Activated T-cell treated with anti-CD3 and anti-CD28 coated beads, Interleukin-2, amount 50 U/mL, for 24 hours (primary cell): ENCODE measurements at places on chromosomes 3 and 15.

DNA sequence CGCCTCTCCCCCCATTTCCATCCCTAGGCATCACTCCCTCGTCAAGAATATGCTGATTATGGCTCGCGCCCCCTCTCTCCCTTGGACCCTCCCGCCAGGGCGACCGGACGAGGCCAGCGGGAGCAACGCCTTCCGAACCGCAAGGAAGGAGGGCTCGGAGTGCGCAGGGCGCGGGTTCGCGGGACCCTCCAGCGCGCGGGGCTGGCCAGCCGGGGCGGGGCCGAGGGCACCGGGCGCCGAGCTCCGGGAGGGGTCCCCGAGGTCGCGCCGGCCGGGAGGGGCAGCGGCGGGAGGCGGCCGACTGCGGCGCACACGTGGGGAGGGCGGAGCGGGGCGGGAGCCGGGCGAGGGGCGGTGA, 483 bp downstream of the EHD4 start:
- no peak for DNase-seq

GRCh38 chr3:169787120-169787519, 13.9 kb downstream of the MYNN start:
- no peak for DNase-seq

DNA sequence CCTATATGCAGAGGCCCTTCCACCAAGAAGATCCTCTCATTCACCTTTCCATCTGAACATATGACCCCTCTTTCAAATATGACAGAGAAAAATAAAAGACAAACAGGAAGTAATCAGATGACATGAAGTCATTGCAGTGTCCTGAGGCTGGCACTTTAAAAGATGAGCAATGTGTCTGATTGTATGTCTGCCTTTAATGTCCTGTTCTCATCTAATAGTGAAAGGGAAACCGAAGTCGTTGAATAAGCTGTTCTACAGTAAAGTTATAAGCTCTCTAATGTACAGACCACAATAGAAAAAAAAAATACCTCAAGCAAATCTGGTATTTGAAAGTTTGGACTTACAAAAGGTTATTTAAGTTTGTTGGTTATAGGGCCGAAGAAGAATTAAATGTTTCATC, 243.0 kb downstream of the CLSTN2 start:
- DNase-seq: no peak

GRCh38 chr3:51967384-51968169, at the start of gene PCBP4:
PCBP4 (minus strand) TSS chr3:51967454; CDS start chr3:51961240, 6,214 bp downstream.
- DNase-seq: peak; percentile 70

GRCh38 chr15:54979964-54980363, 216.8 kb downstream of the RSL24D1 start:
- no peak for DNase-seq

GRCh38 chr3:152620395-152620794, 214.5 kb upstream of the P2RY1 start:
- no peak for DNase-seq

- DNase-seq: no peak
Measured at GRCh38 chr15:66735909-66736305, 33.9 kb downstream of the SMAD6 start.

DNA sequence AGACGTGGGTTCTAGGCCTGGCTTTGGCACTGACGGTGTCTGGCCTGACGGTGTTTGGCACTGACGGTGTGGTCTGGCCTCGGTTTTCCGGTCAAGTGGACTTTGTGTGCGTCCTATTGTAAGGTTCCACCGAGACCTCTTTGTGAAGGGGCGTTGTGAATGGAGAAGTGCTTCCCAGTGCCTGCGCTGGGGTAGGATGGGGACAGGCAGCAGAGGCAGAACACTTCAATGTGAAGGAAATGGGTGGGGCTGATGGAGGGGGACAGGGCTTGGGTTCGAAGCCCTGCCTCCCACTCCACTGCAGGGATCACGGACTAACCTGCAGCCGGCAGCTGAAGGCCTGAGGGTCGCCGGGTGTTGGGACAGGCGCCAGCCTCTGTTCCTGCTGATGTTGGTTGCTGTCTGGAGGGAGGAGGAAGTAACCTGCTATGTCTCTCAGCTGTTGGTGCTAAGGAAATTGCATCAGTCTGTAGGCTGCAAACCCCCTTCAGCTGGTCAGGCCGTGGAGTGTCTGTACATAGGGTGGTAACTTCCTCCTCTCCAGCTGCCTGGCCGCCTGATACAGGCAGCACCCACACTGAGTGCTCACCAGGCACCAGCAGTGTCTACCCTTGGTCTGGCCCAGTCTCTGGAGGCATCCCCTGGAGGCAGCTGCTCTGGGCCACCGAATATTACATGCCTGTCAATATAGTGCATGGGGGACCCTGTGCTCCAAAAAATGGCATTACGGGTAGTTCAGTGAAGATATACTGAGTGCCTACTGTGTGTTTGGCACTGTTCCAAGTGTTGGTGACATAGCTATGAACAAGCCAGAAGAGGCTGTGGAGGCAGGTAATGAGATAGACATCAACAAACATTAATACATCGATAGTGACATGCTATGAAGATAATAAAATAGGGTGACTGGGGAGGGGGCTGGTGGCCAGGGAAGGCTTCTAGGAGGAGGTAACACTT, 1.1 kb downstream of the TM6SF1 start:
- peak; percentile 43 for DNase-seq

GRCh38 chr3:46168583-46169345, 39.3 kb downstream of the CCR1 start:
- no peak for DNase-seq

- DNase-seq: no peak
Measured at GRCh38 chr15:63044645-63045464, 2.3 kb downstream of the TPM1 start.

DNA sequence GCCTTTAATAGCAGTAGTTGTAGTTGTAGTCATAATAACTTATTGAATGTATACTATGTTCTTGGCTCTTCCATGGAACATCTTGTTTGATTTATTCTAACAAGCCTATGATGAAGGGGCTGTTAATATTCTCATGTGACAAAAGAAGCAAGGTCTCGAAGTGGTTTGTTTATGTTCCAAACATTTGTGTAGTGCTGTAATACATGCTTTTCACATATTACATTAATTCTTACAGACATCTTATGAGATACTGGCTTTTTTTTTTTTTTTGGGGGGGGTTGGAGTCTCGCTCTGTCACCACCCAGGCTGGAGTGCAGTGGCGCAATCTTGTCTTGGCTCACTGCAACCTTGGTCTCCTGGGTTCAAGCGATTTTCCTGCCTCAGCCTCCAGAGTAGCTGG, 252.3 kb downstream of the PTPRG start:
- no peak for DNase-seq

DNA sequence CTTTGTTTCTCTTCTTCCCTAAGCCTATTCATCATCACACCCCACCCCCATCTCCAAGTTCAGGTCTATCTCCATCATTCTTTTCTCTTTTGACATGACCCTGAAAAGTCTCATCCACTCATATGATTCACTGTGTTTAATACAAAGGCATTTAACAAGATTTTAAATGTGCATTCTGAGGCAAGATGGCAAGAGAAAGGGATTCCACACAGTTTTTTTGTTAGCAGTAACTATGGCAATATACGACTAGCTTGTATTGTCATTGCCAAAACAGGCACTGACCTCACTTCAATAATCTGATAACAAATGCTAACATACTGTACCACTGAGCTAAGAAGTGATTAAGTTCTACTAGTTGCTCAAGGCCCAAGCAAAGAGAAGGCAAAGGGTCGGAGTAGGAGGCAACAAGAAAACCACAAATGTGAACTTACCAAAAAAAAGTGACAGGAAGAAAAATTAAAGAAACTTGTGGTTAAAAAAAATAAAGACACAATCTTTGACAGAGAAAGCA, 53.2 kb downstream of the FBN1 start:
- DNase-seq: no peak

GRCh38 chr15:80010131-80010673, 39.2 kb upstream of the BCL2A1 start:
- DNase-seq: no peak

DNA sequence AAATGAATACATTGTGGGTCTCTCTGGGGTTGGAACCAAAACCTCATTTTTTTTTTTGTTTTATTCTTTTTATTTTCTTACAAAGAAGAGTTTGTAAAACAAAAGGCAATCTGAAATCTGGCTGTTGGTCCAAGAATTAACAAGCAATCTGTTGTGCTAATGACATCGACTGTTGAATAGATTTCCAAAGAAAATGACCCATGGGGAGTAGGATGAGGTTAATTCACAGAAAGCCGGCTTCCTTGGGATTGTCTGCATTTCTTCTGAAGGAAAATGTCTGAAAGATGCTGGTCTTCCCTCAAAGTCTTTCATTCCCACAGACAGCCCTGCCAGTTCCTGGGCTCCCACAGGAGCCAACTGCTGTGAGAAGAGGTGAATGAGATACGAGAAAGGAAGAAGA, 92.9 kb downstream of the LRRC3B start:
- no peak for DNase-seq

- peak; percentile 42 for DNase-seq
Measured at GRCh38 chr3:14461748-14462324, 59.4 kb downstream of the SLC6A6 start.

DNA sequence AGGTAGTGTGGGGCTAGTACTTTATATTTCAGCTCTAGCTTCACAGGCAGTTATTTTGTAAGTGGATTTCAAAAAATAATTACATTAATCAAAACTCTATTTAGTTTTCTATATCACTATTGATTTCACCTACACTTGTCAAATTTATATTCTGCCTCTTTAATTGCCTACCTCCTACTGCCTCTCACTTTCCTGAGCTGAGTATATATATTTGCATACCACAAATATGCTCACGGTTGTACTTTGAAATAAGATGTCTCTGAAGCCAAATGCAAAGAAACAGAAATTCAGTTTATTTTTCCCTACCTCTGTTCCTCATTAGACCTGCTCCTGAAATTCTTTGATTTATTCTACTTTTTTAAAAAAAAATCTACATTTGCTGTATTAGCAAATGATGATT, 309.3 kb upstream of the TGFBR2 start:
- no peak for DNase-seq

DNA sequence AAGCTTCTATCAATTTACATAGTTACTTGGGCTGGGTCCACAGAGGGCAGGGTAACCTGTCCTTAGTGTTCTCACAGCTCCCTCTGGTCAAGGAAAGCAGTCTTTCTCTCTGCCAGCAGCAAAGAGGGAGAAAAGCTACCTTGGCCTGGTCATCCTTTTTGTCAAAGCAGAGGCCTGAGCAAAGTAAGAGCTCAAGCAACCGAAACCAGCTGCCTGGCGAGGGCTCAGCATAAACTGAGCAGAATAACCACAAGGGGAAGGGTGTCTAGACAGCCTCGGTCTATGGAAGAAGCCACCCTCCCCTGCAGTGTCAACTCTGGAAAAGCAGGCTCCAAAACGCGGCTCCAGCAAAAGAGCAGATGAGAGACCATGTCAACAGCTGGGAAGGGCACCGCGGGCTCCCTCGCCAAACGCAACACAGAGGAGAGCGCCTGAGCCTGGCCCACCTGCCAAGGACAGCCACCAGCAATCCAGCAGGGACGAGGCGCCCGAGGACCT, 17.4 kb downstream of the LRIG1 start:
- no peak for DNase-seq

DNA sequence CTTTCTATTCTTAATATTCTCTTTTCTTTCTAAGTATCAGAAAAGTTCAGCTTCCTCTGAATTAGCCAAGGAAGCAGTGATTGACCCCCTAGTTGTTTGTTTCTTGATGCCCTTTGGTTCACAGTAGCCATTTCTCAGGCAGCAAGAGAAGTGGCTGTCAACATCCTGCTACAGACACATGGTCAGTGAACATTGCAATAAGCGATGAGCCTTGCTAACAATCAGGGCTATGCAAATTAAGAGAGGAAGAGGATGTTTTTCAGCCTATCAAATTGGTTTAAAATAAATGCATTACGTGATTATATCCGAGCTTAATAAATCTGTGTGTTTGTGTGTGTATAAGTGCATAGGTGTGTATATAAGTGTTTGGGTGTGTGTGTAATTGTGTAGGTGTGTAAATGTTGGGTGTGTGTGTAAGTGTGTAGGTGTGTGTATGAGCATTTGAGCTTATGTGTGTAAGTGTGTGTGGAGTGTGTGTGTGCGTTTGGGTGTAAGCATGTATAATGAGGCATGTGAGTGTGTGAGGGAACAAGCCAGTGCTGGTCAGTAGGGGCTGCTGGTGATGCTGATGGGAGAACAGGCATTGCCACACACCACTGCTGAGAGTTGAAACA, 78.1 kb upstream of the XCR1 start:
- no peak for DNase-seq

DNA sequence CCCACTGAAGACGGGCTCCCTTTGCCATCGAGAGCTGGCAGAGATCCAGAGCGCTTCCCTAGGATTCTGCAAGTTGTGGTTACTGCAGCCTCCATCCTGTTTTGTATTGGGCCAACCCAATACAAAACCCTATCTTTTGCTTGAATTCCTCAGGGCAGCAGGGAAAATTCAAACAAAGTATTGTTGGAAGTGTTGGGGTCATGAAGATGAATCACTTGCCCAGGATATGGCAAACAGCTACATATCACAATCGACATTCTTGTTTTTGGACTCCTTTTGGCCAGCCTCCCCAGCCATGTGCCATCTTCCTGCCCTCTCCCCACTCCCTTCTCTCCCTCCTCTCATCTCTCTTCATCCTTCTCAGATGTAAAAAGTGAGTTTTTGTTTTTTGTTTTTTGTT, 100.0 kb upstream of the TRIM42 start:
- DNase-seq: no peak

GRCh38 chr3:63611382-63611781, 41.1 kb upstream of the SNTN start:
- DNase-seq: no peak

- DNase-seq: no peak
Measured at GRCh38 chr3:107718547-107718946, 195.8 kb downstream of the BBX start.

- DNase-seq: no peak
Measured at GRCh38 chr3:54861248-54862067, 66.4 kb downstream of the LRTM1 start.

GRCh38 chr3:51622868-51623267, 48.2 kb upstream of the TEX264 start:
- no peak for DNase-seq

- no peak for DNase-seq
Measured at GRCh38 chr3:100613721-100614390, 4.5 kb downstream of the ADGRG7 start.

- no peak for DNase-seq
Measured at GRCh38 chr15:40958146-40958545, 4.9 kb downstream of the CHAC1 start.

GRCh38 chr3:48142316-48142870, 45.8 kb downstream of the CDC25A start:
- DNase-seq: no peak

DNA sequence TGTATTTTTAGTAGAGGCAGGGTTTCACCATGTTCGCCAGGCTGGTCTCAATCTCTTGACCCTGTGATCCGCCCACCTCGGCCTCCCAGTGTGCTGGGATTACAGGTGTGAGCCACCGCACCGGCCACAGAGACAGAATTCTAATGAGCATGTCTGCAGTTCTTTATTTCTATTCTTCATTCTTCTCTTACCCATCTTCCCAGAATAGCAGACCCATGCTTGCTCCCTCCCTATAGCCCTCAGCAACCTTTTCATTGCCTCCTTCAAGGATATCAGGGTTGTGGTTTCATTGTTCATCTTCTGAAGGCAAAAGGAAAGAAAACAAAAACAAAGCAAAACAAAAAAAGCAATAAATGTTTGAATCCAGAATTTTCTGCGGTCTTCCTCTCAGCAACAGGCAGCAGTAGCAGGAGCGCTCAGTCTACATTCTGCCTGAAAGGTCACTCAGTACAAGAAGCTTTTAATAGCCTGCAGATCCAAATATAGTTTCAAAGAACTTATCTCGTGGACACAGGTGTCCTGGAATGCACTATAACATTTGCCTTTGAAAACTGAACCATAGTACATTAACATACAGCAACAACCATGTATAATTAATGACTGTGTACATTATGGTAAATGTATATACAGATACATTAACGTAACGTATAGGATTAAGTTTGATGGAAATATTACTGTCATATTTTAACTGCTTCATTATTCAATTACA, at the start of gene SMCO1:
TSS of gene SMCO1 (minus strand) at position 434 of the 709 bp plus-strand sequence. CDS start at position 297, 137 bp downstream.
- no peak for DNase-seq
